ENCODE measurements at places on chromosomes 2 and 18.

DNA sequence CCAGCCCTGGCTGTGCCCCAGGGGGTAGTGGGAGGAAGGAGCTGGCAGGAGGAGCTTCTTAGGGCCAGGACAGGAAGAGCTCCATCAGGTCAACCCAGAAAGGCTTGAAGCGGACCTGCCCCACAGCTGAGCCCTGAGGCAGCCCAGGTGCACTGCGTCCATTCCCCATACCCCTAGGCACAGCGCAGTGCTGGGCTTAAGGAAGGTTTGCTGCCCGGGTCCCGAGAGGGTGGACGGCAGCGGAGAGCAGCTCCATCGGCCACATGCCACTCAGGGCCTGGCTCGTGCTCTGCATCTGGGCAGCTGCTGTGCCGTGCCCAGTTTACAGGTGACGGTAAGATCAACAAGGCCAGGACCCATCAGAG, 26.4 kb downstream of the DNMT3A start:
- DNase-seq: no peak

GRCh38 chr2:10783421-10783820, 29.2 kb downstream of the PDIA6 start:
- no peak for DNase-seq

DNA sequence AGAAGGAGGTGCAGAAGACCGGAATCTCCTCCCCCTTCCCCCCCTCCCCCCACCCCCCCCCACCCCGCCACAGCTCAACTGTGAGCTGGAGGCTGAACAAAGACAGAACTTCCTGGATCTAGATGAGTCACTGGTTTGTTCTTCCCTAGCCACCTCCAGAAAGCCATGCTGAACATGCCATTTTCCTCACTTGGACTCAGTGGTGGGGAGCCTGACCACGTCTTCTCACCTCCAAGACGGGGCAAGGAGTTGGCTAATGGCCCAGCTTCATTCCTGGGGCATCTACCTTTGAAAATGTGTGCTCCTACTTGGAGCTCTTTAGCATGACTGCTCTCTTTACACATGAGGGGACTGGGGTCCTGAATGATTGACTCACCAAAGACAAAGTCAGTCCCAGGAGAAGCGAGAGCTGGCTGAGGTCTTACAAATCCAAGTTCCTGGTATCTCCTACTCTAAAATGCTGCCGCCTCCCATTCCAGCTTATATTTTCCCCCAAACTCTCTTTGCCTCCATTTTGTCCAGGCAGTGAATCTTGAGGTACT, 22.6 kb upstream of the FZD5 start:
- peak; percentile 82 for DNase-seq

DNA sequence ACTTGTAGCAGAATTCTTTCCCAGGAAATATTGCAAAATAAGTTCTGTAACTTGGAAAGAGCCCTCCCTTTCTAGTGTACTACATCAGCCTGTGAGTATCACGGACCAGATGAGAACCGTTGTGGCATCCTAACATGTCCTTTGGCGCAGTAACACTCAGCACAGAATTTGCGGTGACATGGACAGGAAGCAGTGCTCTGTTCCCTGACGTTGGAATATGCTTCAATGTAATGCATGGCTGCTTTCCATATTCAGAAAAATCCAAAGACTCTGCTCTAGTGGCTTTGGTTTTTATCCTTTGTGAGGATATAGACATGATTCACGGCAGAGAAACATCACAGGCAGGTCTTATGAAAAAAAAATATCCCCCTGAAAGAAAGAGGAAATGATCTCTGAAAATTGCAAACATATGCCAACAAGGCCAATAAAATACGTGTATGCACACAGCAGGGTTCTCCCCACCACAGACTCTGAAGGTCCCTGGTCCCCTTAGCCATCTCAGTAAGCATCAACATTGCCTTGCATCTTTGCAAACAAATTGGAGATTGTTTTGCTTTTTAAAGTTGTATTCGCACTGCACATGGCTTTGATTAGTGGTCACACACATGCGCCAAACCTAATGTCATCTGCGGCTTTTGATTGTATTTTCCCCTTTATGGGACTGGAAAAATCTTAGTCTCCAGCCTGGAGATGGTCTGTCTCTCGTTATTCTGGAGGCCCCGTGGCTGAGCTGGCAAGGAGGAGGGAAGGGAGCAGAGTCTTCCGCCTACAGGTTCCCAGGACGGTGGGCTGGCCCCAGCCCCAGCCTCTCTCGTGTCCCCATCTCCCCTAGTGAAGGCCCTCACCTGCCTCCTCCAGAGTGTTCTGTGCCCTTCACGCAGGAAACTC, 122.9 kb downstream of the COPS8 start:
- DNase-seq: peak; percentile 14

DNA sequence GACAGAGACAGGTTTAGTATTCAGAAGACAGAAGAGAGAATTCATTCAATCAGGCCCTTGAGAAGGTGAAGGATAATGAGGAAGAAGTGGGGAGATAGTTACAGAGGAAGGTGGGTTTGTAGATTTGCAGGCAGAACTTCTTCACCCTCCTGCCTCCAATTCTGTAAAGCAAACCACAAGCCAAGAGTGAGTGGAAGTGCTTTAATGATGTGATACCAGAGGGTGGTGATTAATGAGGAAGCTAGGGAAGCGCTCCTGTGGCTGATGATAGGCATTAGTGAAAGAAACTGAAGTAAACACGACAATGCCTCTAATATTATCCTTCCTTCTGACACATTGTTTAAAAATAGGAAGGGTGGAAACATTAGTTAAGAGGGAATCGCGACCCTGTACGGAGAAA, 78.2 kb downstream of the CAPN13 start:
- DNase-seq: peak; percentile 35

GRCh38 chr18:10499230-10499629, 26.6 kb upstream of the NAPG start:
- peak; percentile 88 for DNase-seq

DNA sequence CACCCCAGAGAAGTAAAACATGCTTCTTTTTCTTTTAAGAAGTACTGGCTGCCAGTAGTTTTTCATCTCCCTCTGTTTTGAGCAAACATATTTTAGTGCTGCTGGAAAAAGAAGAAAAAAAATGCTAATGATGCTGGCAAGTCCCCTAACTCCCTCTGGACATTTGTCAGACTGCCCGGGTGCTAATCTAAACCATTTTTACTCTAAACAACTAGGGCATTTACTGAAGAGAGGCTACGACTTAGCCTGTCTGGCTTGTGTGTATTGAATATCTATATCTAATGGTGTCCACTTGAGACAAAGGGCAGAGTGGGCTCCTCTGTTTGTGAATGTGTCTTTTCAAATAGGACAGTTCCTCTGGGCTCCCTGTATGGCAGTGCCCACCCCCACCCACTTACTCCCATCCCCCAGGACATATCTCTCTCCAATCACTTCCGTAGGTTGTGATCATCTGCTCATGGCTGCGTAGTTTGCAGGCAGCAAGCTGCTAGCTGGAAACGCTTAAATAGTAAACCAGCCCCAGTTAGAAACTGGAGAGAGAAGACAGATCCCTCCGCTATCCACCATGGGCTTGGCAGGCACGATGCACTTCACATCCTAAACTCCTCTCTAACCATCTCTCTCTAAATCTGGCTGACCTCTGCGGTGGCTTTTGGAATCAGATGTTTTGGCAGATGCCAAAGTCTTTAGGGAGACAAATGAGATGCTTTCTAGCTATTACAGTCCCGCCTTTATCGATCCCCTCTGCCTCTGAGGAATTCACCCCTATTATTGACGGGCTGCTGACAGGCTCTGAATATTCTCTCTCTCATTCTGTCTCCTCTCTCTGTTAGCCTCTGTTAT, 58.3 kb downstream of the DOCK10 start:
- DNase-seq: no peak

GRCh38 chr2:105510761-105511528, 112.1 kb upstream of the FHL2 start:
- no peak for DNase-seq

DNA sequence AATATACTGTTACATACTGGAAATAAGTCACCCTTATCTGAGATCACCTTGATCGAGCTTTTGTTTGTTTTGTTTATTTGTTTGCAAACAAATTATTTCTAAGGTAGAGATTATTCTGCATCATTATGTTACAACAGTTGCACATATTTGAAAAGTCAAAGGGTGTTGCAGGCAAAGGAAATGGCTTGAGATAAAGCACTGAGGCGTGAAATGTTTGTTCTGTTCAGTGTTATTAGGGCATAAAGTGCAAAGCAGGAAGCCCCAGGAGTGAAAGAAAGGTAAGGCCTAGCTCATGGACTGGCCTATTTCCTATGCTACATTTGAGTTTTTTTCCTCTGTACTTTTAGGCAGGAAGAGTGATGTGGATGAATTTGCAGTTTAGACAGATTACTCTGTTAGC, 1815.6 kb upstream of the LRRTM1 start:
- no peak for DNase-seq

GRCh38 chr18:61935362-61935761, 42.6 kb upstream of the RNF152 start:
- peak; percentile 69 for DNase-seq

DNA sequence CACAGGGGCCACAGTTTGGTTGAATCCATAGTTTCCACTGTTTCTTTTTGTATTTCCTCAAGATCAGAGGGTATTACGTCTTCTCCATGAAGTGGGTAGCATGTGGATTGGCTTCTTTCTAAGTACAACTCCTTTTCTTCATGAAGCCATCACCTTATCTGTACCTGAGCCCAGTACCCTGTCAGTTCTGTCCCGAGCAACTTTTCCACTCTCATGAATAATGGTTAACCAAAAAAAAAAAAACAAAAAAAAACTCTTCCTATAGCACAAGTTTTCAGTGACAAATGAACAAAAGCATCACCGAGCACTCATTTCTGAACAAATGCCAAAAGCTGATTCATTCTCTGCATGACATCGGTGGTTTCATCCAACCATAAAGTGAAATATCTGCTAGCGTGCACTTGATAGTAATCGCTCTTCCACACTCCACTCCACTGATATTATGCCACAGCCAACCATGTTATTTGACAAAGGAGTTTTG, 53.0 kb upstream of the CCDC150 start:
- no peak for DNase-seq

- DNase-seq: no peak
Observed at GRCh38 chr2:24899361-24899910, 20.6 kb downstream of the ADCY3 start.

DNA sequence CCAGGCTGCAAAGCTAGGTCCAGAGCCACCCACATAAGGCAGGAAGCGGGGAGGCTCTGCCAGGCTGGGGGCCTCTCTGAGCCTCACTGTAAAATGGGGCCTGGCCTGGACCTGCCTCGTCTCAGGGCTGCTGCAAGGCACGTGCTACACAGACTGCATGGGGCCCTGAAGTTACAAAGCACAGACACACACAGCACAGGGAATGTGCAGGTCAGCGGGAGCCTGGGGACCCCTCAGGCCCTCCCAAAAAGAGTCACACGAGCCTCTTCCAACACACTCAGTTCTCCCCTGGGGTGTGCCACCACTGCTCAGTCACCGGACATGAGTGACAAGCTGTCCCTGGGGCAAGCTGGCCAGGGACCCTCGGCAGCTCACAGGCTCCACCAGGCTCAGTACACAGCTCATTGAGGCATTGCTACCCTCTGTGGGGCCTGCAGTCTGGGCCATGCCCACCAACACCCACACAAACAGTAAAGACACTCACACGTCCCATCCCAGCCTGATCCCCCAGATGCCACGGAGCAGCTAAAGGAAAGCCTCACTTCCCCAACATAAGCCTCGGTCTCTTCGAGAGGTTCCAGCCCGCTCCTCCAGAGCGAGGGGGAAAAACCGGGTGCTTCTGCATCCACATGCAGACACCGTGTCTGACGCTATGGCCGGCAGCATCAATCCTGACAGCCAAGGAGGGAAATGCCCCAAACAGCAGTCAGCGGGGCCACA, 33.7 kb downstream of the BOK start:
- DNase-seq: no peak

DNA sequence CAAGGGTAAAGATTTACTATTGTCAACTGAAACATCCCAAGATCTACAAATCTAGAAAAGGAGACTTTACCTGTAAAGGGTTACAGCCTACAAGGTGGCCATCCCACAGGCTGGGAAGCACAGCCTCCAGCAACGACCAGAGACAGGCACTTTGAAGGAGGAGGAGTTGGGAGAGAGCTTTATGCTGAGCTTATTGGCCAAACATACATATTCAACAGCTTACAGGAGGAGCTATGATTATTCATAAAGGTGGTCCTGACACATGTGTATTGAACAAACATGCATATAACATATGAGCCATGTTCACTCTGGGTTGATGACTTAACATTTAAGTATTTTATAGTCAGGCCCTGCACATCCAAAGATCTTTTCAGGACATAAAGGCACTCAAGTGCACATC, 11.1 kb upstream of the ABCA12 start:
- DNase-seq: no peak

- peak; percentile 51 for DNase-seq
Observed at GRCh38 chr2:74497777-74498499, 1.5 kb downstream of the LBX2 start.

GRCh38 chr2:176745543-176746200, 466.9 kb upstream of the HNRNPA3 start:
- no peak for DNase-seq

- no peak for DNase-seq
Observed at GRCh38 chr2:100683231-100683630, 120.4 kb downstream of the PDCL3 start.

DNA sequence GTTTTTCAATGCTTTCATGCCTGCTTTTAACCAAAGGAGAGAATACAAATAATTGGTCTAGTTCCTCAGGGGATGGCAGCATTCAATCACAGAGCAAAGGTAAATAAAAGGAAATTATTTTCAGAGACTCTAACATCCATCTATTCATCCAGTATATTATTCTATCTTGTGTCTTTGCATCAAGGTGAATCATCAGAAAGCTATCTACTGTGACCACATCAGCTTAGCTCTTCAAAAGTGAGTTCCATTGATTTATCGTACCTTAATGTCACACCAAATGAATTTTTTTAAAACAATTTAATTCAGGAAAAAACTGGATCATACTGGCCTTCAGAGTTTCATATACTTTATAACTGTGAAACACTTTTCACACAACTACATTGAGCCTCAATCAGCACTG, 66.1 kb downstream of the CHN1 start:
- DNase-seq: no peak

DNA sequence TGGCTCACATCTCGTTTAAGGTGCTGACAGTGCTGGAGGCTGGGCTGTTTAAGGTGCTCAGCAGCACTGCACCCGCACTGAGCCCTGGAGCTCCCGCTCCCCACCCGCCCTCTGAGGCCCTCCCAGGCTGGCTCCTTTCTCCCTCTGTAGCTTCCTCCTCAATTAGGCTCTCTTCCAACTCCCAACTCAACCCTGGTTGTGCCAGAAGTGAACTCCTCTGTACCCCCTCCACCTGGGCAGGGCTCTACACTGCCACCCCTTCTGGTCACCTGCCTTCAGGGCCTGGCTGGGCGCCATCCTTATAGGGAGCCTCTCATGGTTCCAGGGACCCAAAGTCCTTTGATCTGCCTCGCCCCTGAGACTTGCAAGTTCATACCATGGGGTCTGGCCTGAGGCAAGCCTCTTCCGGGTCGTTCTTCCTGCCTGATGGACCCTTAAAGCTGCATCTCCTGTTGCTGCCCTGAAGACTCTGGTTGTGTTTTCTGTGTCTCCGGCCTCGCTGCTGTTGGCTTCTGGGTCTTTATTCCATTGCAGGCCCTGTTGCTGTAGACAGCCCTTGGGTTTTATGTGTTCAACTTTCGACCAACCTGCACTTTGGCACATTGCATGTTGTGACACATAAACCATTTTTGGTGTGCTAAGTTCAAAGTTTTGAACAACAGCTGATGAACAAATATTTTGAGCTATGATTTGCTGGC, 199.6 kb downstream of the LDLRAD4 start:
- no peak for DNase-seq

- DNase-seq: no peak
Observed at GRCh38 chr18:3212657-3213056, 7.1 kb downstream of the MYOM1 start.

- DNase-seq: no peak
Observed at GRCh38 chr2:26726228-26726627, 33.7 kb downstream of the KCNK3 start.

Measured in suppressor macrophage (primary cell).